ENCODE measurements at places on chromosomes 12 and 14. TPM values are rescaled to one million over a fixed set of nuclear protein-coding genes. Genes with fewer than 3 reads are reported as not detected.
A peak's percentile ranks its signal among the peaks of the same experiment; 100 is the strongest.

GRCh38 chr12:105107171-105107493 is 399 bp upstream of the WASHC4 start:
- peaks cover 3% of the 10 kb centered on the region for H3K4me1 ChIP-seq
- H3K4me3 ChIP-seq = peak overlapping the region; percentile 78
- peak; percentile 62 for DNase-seq
- peaks cover 2% of the 10 kb centered on the region for H3K36me3 ChIP-seq
- peak overlapping the region; percentile 77 for H3K27ac ChIP-seq

GPD1 gene
- 0.18 TPM for total RNA-seq

GRCh38 chr12:11669348-11669747 is 19.9 kb downstream of the ETV6 start:
- no peak for DNase-seq
- no peak overlapping the region for H3K27ac ChIP-seq
- H3K36me3 ChIP-seq = peaks cover 1% of the 10 kb centered on the region
- no peak overlapping the region for H3K4me3 ChIP-seq
- peaks cover 9% of the 10 kb centered on the region for H3K4me1 ChIP-seq
- H3K27me3 ChIP-seq = no peaks in the 10 kb centered on the region

- peaks cover 2% of the 10 kb centered on the region for H3K4me1 ChIP-seq
- H3K27ac ChIP-seq = no peak overlapping the region
- no peak overlapping the region for H3K4me3 ChIP-seq
- no peaks in the 10 kb centered on the region for H3K36me3 ChIP-seq
- DNase-seq = peak; percentile 92
Observed at GRCh38 chr12:100706033-100706432, 88.5 kb upstream of the ANO4 start.

GRCh38 chr12:118290130-118290529 is 82.6 kb downstream of the TAOK3 start:
- H3K4me3 ChIP-seq = no peak overlapping the region
- peak; percentile 87 for DNase-seq
- H3K36me3 ChIP-seq = peaks cover 3% of the 10 kb centered on the region
- H3K4me1 ChIP-seq = peaks cover 9% of the 10 kb centered on the region
- H3K27me3 ChIP-seq = no peaks in the 10 kb centered on the region

DNA sequence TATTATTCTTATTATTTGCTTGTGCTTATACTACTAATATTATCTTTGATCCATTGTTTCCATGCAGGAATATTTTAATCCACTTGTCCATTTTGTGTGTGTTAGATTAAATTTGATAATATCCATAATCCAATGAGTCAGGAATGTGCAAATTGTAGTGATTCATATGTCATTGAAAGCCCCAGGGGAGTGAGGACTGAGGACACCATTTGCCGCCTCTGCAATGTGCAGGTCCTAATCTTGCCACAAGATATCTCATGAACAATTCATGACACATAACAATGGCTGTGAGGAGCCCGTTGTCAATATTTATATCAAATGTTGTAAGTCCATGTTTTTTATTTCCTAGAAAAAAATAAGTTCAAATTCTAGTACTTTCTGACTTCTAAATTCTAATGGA is 250.5 kb downstream of the ZFP36L1 start:
- no peak overlapping the region for H3K27ac ChIP-seq
- no peak for DNase-seq
- H3K36me3 ChIP-seq = no peaks in the 10 kb centered on the region
- no peak overlapping the region for H3K4me3 ChIP-seq

CAPZA3 gene
- not detected for total RNA-seq

PAH gene
- total RNA-seq = not detected

VWF gene
- total RNA-seq = under 0.01 TPM

SLC8A3 gene
- under 0.01 TPM for total RNA-seq

PMCH gene
- not detected for total RNA-seq

DNA sequence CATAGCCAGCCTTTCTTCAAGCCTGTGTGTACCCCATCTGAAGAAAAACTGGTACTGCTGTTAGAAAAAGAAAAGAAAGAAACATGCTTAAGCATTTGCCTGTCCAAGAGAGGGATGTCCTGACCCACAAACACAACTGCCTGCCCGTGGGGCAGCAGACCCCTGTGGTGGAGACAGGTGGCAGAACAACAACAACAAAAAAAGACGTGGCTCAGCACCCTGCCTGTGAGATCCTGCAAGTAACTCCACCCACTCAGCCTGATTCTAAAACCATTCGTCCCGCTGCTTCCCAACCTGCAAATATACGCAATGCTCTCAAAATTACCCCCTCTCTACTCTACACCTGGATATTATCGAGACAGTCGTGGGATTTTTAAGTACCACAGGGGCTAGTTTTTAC is 64.9 kb upstream of the ZDHHC17 start:
- no peaks in the 10 kb centered on the region for H3K36me3 ChIP-seq
- H3K27ac ChIP-seq = no peak overlapping the region
- no peak for DNase-seq
- no peaks in the 10 kb centered on the region for H3K27me3 ChIP-seq
- no peak overlapping the region for H3K4me3 ChIP-seq

OR6S1 gene
- not detected for total RNA-seq

GRCh38 chr12:92945659-92946220 is 16.6 kb upstream of the EEA1 start:
- peaks cover 7% of the 10 kb centered on the region for H3K4me1 ChIP-seq
- no peak overlapping the region for H3K27ac ChIP-seq
- no peaks in the 10 kb centered on the region for H3K27me3 ChIP-seq
- H3K36me3 ChIP-seq = no peaks in the 10 kb centered on the region

DNA sequence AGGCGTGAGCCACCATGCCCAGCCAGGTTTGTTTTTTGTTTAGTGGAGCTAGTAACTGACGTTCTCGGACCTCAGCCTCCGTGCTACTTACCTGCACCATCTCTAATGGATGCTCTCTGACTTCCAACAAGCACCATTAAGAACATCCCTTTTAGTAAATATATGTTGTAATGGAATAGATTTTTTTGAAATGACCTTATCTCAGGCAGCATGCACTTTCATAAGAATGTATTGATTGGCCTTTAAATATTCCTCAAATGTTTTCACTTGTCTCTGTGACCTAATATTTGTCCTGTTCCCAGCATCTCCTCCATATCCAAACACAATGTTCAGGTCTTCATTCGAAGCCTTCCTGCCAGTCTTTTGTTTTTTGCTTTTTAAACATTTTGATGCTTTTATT is 51.7 kb downstream of the PLXNC1 start:
- H3K36me3 ChIP-seq = no peaks in the 10 kb centered on the region
- DNase-seq = no peak
- H3K4me1 ChIP-seq = no peaks in the 10 kb centered on the region
- peaks cover 12% of the 10 kb centered on the region for H3K27me3 ChIP-seq
- H3K4me3 ChIP-seq = no peak overlapping the region

ARF3 gene
- total RNA-seq = 103 TPM

DNA sequence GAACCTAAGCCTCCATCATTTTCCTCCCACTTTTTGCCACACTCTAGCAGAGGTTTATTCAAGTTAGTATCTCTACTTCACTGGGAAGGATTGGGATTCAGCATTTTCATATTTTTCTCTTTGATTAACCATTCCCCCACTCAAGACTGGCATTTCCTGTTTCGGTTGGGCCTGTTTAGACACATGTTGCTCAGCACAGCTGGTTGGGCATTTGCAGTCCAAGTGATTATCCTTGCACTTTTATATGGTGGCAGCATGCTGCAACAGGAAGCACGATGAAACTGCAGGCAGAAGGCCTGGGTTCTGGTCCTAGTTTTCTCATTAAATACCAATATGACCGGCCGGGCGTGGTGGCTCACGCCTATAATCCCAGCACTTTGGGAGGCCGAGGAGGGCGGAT is 182.9 kb upstream of the GRIN2B start:
- H3K36me3 ChIP-seq = no peaks in the 10 kb centered on the region
- H3K27ac ChIP-seq = no peak overlapping the region
- H3K4me1 ChIP-seq = no peaks in the 10 kb centered on the region
- no peak overlapping the region for H3K4me3 ChIP-seq

DNA sequence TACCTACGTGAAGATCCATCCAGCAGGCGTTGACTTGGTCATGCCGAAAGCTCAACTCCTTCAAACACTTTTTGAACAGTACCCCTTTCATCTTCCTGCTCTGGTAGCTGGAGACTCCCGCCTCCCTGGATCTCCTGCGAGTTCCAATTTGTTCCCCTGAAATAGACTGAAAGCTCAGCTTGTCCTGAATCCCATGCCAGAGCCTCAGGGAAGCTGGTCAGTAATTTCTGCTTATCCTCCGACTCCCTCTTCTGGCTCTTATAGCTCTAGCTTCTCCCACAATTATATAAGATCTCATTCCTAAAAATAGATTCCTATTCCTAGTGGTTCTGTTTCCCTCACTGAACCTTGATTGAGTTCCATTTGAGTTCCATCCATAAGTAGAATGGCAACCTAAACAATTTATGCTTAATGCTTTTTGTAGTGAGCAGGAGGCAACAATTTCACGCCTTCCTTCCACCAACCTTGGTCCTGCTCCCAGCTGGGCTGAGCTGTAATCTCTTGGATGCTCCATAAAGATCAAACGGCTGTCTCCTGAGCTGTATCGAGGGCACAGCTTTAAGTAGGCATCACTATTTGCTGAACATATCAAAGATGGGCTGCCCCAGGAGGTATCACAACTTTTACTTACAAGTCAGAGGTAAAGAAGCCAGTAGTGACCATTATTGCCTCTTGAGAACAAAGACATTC is 8.0 kb upstream of the TMEM132C start:
- H3K4me1 ChIP-seq = no peaks in the 10 kb centered on the region
- H3K36me3 ChIP-seq = no peaks in the 10 kb centered on the region
- H3K27me3 ChIP-seq = no peaks in the 10 kb centered on the region

- no peaks in the 10 kb centered on the region for H3K27me3 ChIP-seq
- peaks cover 5% of the 10 kb centered on the region for H3K4me1 ChIP-seq
- no peak overlapping the region for H3K4me3 ChIP-seq
Observed at GRCh38 chr14:71621276-71621675, 311.0 kb upstream of the RGS6 start.

GRCh38 chr12:1533205-1533601 is 61.2 kb downstream of the FBXL14 start:
- no peak overlapping the region for H3K27ac ChIP-seq
- no peaks in the 10 kb centered on the region for H3K36me3 ChIP-seq
- peaks cover 44% of the 10 kb centered on the region for H3K4me1 ChIP-seq
- DNase-seq = no peak

- H3K27ac ChIP-seq = no peak overlapping the region
- no peak overlapping the region for H3K4me3 ChIP-seq
- DNase-seq = no peak
- no peaks in the 10 kb centered on the region for H3K27me3 ChIP-seq
- no peaks in the 10 kb centered on the region for H3K4me1 ChIP-seq
Observed at GRCh38 chr12:71085575-71085974, 72.2 kb downstream of the TSPAN8 start.

Data from IMR-90 (cell line).